Osteocyte (in vitro differentiated cells): ENCODE measurements at places on chromosomes 7 and 10. TPM values are rescaled to one million over a fixed set of nuclear protein-coding genes. Genes with fewer than 3 reads are reported as not detected.

Gene AKR1C3
- 0.89 TPM in 1 of 2 replicates, not detected in the other for total RNA-seq

Gene MCU
- total RNA-seq = 29.4 and 31.4 TPM in 2 replicates

Gene LIPK
- not detected in 2 replicates for total RNA-seq

Gene ADCYAP1R1
- total RNA-seq = not detected in 2 replicates

Gene GCK
- total RNA-seq = not detected in 2 replicates

Gene ZNF804B
- not detected in 2 replicates for total RNA-seq

Gene WDFY4
- total RNA-seq = not detected in 2 replicates

DNA sequence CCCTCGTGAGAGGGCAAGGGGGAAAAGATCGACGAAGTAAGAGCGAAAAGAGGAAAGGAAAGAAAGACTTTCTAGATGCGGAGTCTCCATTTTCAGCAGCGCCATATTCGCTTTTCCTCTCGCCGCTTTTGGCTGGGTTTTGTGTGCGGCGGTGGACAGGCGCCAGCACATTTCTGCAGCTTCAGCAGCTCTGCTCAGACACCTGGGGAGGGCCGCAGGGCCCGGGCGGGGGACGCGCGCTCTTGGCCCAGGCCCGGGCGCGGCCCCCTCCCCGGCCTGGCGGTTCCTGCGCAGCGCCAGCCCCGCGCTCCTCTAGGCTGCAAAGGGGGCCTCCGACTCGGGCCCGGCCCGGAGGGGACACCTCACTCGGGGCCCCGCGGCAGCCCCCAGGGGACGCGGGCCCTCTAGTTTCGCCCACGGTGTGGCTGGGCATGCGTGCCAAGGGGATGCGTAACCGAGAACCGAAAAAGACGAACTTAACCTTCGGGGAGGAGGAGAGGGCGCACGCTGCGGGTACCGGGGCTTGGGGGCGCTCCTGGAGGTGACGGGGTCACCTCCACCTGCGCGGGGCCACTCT lies 34.5 kb upstream of the EBLN1 start:
- no peak for DNase-seq

DNA sequence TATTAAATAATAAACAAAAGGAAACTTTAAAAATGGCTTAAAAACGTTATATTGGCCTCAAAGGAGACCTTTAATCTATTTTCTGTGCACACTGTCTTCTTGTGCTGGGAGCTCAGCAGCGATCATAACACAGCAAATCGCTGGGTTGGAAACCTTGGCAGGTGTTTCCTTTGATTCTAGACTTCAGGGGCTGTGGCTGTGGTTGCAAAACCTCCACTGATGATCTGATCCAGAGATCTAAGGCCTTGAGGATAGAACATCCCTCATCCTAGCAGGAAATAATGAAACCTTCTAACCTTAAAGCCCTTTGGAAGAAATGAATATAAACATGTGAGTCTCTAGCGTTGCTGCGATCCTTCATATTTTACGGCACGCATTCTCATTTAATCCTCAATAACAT lies 29.8 kb downstream of the CDHR3 start:
- no peak for DNase-seq

DNA sequence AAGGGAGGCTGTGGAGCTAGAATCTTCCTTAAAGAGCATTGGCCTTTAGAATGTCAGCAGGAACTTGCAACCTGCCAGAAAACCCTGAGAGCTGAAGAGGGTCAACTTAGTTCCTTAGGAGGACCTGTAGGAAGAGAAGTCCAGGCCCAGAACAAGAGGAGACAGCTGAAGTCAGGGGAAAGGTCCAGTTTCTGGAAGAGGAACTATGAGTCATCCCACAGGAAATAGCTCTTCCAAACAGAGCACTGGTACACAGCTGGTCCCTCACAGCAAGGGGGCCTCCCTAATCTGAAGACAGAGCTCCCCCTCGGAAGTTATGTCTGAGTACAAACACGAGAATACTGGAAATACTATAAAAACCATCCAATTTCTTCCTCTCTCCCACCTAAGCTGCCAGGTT lies 98.9 kb downstream of the HERPUD2 start:
- DNase-seq = no peak
